Hindlimb muscle (tissue), 1 donor: ENCODE measurements at places on chromosomes 5 and 9. TPM values are rescaled to one million over a fixed set of nuclear protein-coding genes. Genes with fewer than 3 reads are reported as not detected.

The MSMP gene
- polyA plus RNA-seq, result not detected

The ZBTB26 gene
- 8.4 TPM for polyA plus RNA-seq

The ARID3C gene
- polyA plus RNA-seq, result 0.18 TPM

The CKMT2 gene
- polyA plus RNA-seq, result 75.1 TPM

The GRIN3A gene
- 0.98 TPM for polyA plus RNA-seq

The SPOCK1 gene
- 4.6 TPM for polyA plus RNA-seq

DNA sequence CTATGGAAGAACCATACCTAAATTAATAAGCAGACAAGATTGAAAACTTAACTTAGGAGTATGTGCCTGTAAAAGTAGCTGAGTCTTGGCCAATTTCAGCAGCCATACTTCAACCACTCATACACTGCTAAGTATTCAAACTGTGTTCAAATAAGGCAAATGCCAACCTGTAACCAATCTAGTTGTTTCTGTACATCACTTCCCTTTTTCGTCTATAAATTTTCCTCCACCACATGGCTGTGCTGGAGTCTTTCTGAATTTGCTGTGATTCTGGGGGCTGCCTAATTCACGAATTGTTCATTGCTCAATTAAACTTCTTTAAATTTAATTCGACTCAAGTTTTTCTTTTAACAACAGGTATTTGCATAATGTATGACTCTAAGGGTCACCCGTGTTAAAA, 184.4 kb downstream of the PLK2 start:
- no peak for DNase-seq

GRCh38 chr5:4233671-4234070, 638.0 kb downstream of the IRX1 start:
- no peak for DNase-seq

DNA sequence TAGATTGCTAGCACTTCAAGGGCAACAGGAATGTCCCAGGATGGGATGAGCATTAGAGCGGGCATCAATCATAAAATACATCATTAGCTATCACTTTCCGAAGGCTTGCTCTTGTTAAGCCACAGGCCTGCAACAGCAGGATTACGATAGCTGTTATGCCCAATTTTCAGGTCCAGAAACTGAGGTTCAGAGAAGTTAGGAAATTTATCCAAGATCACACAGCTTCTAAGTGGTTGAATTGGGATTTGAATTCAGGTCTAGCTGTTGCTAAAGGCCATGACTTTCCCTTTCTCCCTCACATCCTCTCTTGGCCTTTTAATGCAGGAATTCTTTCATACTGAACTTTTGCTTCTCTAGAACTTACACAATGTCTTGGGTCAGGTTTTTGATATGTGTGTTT, 119.4 kb upstream of the ERCC6L2 start:
- DNase-seq, result no peak

DNA sequence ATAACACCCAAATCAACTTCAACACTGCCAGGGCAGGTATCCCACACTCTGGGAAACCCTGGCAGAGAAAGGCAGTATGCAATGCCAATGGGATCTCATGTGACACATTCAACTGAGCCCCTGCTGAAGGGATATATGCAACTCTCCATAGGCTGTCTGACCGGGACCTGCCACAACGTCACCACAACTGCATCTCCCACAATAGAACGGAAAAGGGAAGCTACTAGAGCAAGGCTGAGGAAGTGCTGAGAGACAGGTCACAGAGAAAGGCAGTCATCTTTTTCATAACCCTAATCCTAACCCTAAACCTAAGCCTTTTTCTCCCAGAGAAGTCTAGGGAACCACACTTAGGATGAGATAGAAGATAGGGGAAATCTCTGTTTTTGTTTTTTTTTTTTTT, 345.9 kb upstream of the CD180 start:
- no peak for DNase-seq

- no peak for DNase-seq
These were observed 111.8 kb upstream of the NTRK2 start for GRCh38 chr9:84557751-84558150.

DNA sequence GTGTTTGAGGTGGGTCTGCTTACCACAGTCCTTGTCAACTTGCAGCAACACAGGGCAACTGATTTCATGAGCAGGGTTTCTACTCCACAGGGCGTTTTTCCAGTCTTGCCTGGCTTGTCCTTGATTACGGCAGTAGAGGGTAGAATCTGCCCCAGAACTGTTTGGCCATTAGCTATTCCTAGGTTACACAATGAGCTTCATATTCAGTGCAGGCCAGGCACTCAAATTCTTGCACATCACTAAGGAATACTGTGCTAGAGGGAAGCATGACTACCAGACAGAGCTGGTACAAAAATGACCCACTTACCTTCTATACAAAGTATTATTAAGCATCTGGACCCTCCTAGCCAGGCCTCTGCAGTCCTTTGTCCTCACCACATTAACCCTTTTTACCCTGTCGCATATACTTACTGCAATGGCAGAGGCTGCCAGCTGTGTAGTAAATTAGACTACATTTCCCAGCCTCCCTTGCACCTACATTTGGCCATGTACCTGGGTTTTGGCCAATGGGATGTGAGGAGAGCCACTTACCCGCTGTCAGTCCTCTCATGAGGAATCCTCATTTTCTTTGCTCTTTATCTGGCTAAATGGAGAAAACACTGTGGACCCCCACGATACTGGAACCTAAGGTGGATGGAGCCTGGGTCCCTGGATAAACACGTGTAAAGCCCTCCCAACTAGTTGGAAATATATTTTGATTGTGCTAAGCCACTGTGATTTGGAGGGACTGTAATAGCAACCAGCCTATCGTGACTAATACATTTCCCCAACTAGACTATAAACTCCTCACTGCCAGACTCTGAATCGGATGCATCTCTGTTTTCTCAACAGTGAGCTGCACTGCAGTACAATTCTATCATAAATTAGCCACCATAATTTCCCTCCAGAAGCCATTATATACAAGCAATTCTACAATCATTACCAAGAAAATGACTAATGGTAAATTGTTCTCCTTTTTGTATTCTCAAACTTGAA, 218.7 kb downstream of the GLIS3 start:
- DNase-seq, result no peak

DNA sequence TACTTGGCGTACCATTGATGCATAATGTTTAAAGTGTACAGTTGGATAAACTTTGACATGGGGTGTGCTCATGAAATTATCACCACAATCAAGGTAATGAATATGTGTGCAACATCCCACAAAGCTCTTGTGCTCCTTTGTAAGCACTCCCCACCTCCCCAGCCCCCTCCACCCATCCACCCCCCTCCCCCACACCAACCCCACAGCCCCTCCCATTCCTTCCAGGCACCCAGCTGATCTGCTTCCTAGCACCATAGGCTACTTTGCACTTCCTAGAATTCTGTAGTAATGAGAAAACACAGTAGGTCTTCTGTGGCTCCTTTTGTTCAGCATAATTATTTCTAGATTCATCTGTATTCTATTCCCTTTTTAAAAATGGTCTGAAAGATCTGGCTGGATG, 24.5 kb downstream of the FGD3 start:
- no peak for DNase-seq

- no peak for DNase-seq
These were observed 41.3 kb upstream of the SMU1 start for GRCh38 chr9:33117796-33118195.

GRCh38 chr5:2698581-2698980, 52.9 kb downstream of the IRX2 start:
- DNase-seq, result no peak

- no peak for DNase-seq
These were observed 424.6 kb downstream of the CCDC171 start for GRCh38 chr9:15977438-15977837.

GRCh38 chr5:1958211-1959010, 75.7 kb upstream of the IRX4 start:
- no peak for DNase-seq
